ENCODE measurements at places on chromosomes 4 and X.

DNA sequence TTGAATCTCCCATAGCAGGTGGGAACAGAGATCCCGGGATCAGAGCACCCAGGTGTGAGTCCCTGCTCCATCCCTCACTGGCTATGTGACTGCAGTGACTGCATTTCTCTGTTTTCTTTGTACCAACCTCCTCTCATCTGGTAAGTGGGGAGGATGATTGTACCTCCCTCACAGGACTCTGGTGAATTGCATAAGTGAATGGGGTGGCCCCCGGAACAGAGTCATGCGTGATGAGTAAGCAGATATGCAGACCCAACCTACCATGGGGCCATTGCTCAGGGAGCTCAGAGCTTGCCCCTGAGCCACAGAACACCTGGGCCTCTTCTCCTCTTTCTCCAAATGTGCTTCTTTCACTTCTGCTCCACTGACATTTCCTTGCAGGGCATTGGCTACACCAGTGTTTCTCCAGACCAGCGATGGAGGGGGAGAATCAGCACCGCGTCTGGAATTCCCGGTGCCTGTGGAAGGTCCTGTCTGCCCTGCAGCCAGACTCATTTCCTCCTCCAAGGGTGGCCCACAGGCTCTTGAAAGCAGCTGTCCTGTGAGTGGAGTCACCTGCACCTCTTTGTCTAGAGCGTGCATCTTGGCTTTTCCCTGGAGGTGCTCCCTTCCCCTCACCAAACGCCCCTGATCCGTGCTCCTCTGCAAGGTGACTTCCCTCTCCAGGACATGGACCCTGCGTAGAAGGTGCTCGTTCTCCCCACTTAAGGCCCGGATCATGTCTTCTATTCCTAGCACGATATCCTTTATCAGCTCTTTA is 30.0 kb downstream of the C4orf50 start:
- DNase-seq, result no peak

DNA sequence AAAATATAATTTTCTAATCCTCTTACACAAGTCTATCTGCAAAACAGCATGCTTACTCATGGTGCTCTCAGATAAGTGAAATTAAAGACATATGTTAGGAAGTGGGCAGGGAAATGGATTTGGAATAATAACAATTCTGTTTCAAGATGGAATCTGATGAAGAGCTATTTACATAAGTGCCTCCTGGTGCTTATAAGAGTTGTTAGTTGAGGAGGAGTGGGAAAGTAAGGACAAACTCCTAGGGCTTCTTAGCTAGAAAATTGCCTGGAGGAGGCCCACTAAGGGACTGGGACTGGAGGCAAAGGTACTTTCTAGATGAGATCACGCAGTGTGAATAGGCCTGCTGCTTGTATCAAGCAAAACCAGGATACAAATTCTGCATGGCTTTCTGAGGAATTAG is 939.8 kb downstream of the GLUD2 start:
- DNase-seq, result no peak

DNA sequence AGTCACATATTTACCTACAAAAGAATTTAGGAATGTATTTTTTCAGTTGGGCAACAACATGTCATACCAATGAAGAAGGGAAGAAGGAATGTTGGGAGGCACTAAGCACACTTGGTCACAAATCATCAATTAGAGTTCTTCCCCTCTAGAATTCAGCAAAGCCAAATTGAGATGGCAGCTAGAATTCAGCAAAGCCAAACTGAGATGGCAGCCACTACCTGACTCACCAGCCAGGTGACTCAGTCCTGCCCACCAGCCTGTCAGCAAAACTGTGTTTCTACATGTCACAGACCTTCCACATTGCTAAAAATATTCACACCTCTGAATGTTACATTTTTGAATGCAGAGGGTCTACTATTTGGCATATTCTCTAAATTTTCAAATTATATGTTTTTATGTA is 63.2 kb upstream of the NOCT start:
- no peak for DNase-seq

GRCh38 chrX:13463608-13464007 is 105.8 kb upstream of the EGFL6 start:
- no peak for DNase-seq

GRCh38 chr4:141890279-141890678 is 253.9 kb downstream of the IL15 start:
- DNase-seq, result no peak

- no peak for DNase-seq
These were observed 443.3 kb downstream of the GBA3 start for GRCh38 chr4:23135792-23136645.

DNA sequence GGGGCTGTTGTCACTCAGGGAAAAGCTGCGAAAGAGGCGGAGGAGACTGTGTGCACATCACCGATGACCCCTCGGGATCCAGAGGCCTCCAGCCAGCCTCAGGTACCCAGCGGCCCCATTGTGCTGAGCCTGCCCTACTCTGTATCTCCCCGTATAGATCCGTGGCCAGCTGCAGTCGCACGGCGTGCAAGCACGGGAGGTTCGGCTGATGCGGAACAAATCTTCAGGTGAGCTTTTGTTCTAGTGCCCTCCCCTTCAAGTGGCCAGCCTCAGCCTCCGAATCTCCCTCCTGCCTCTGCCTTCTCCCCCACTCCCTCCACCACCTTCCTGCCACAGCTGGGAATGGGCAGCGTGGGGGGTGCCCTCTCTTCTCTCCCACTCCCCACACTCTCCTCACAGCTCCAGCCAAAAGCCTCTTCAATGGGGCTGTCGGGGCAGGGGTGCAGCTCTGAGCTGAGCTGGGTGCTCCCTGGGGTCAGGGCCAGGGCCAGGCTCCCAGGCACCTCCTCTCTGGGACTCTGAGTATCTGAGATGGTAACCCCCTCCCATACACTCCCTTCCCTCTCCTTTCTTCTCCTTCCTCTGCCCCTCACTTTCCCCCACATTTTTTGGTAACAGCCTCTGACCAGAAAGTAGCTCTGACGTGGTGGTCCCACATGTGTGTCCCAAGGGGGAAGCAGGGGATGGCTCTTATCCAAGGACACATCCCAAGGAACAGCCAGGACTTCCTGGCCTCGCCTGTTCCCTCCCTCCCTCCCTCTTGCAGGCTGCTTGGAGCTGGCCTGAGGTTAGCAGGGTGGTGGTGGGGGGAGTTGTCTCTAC is 20.4 kb upstream of the UBA1 start:
- DNase-seq, result no peak

- DNase-seq, result no peak
These were observed 50.9 kb downstream of the MED28 start for GRCh38 chr4:17665346-17665745.

GRCh38 chrX:78029663-78030062 is 60.2 kb upstream of the PGAM4 start:
- DNase-seq, result no peak

GRCh38 chrX:25003066-25003849 is 12.5 kb downstream of the ARX start:
- DNase-seq, result no peak

DNA sequence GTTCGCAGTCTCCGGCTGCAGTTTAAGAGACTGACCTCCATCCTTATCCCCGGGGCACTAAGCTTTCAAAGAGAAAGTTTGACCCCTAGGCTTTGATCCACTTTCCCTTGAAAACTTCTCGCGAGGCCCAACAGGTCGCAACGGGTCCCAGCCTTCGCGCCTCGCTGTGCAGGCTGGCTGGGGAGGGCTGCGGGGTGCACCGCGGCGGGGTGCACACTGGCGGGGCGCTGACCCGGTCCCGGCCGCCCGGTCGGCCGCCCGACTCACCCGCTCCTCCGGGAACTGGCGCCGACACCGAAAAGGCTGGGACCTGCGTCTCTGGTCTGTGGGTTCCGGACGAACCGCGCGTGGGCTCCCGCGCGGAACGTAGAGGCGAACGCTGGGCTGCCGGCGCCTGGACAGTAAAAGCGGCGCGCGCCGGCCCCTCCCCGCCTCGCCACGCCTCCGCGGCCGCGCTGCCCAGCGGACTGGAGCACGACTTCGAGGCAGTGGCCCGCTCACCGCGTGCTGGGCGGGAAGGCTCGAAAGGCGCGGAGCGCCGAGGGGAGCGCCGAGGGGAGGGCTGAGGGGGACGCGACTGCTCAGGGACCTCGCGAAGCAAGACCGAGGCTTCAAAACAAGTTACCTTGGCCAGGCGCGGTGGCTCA is at the start of gene TAF7L:
TSS of gene TAF7L (minus strand) at position 378 of the 647 bp plus-strand sequence. CDS start 3,791 bp downstream, outside the sequence.
- DNase-seq, result no peak

GRCh38 chrX:110310896-110311295 is 7.0 kb downstream of the AMMECR1 start:
- DNase-seq, result no peak

DNA sequence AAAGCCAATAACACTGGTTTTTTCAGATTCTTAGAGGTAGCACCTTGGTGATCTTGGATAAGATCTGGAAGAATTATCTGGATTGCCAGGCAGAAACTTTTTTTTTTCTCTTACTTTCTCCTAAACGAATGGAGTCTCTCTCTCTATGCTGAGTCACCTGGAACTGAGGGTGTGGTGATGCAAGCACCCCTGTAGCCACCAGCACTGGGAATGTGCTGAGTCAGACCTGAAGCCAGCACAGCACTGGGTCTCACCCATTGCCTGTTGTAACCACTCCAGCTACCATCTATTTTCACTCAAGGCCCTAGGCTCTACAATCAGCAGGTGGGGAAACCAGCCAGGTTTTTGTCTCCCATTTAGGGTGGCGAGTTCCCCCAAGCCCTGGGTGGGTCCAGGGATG is 923.8 kb downstream of the RAPGEF2 start:
- DNase-seq, result no peak

DNA sequence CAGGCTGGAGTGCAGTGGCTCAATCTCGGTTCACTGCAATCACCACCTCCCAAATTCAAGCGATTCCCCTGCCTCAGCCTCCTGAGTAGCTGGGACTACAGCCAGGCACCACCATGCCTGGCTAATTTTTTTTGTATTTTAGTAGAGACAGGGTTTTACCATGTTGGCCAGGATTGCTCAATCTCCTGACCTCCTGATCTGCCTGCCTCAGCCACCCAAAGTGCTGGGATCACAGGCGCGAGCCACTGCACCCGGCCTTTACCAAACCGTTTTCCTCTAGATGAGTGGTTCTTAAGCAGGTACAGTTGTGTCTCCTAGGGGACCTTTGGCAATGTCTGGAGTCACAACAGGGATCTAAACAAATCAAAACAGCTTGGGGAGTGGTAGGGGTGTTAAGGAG is 11.6 kb downstream of the AMELX start:
- DNase-seq, result no peak

DNA sequence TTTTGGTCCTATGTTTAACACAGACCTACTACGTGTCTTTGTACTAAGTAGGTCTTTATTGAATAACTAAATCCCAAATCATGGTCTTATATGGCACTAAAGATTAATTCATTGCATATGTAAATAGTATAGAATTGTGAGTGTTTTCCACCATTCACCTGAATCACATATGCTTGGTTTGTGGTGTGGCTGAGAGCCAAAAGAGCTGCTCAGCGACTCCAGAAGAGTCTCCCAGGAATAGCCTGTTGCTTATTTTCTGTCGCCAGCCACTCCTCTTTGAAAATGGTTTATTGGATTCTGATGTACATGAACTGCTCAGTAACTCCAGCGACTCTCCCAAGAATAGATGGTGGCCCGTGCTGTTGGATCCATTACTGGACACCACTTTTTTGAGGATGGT is 184.5 kb downstream of the CLCN4 start:
- no peak for DNase-seq

DNA sequence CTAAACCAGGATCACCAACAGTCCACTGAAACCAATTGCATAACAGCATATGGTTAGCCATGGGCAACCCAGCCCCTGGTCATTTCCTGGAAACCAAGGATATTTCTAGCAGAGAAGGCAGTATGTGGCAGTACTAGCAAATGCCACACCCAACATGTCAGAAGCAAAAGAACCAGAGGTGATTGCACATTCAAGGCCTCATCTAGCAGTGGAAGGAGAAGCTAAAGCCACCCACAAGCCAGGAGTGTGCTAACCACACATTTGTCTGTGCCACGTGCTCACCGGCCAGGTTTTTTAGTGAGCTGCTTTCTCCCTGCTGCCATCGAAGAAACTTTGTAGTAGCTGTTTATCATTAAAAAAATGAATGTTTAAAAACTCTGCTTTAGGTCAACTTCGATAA is 42.0 kb downstream of the TEC start:
- DNase-seq, result no peak

DNA sequence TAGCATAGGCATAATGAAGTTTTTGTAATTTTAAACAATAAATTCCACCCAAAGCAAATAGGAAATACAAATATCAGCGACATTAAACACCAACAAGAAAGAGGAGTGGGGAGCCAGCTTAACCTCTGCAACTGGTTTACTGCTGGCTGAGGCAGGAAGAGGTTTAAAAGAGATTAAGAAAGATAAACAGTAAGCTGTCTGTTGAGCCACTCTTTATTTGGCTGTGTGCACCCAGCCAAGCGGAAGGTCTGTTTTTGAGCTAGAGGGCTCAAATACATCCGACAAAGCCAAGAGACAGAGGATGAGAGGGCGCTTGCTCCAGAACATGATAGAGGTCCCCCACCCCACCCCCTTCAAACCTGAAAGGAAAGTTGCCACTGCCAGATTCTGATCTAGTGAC is 191.4 kb downstream of the MGST2 start:
- no peak for DNase-seq

DNA sequence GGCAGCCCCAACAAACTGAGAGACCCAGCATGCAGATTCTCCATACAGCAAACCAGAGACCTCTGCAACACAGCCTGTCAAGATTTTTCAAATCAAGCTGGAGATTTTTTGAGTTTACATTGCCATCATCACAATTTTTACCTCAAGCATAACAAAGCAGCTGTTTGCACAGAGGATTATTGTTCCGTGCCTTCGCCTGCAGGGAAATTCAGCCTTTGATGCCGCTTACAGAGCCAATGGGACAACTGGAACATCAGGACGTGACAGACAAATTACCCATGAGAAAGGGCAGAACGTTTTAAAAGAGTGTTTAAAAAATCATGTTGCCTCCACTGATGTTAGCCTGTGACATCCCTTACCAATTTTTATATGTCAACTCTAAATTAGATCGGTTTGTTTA is 363.7 kb downstream of the FBXW7 start:
- no peak for DNase-seq

DNA sequence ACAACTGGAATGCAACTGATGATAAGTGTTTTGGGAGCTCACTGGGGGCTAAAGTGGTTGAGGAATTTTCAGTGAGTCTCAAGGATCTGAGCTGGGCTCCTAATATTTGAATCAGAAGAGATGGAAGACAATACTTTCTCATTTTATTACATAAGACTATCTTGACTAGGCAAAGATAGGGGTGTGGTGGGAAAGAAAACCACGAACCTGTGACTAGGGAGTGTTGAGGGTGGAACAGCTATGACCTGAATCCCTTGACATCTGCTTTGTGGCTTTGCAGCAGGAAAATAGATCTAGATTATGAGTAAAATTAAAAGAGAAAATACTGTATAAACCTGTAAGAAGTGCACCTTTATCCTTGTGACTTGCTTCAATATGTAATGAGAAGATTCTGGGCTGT is 295.1 kb upstream of the TEX13A start:
- DNase-seq, result no peak

GRCh38 chr4:121192013-121192412 is 27.9 kb upstream of the TNIP3 start:
- no peak for DNase-seq

- no peak for DNase-seq
These were observed 98.2 kb downstream of the SOWAHB start for GRCh38 chr4:76799718-76800117.

- no peak for DNase-seq
These were observed 193.5 kb upstream of the NEIL3 start for GRCh38 chr4:177116161-177116560.

- no peak for DNase-seq
These were observed 71.4 kb downstream of the RGS12 start for GRCh38 chr4:3364199-3364598.

Data from GM19239 (cell line).